ENCODE measurements at places on chromosomes 13 and 19.

DNA sequence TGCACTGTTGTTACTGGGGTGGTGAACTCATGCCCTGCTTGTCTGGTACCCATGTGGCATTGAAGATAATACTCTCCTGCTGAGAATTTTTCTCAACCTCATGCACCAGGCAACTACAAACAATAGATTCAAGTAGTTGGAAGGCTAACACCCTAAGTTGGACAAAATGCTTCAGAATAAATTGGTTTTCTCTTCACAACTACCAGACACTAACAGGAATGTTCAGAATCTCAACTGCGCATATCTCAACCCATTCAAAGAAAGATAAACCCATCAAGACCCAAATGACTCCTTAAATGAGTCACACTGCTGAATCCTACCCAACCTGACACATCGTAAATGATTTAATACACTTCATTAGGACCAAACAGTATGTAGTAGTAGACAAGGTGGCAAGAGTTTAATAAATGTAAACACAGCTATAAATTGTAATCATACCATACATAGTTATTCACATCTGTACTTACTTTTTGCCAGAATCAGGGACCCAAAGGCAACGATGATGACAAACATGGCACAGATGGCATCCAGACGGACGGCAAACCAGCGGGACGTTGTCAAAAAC is 227.4 kb downstream of the ABCC4 start:
- no peak for DNase-seq

DNA sequence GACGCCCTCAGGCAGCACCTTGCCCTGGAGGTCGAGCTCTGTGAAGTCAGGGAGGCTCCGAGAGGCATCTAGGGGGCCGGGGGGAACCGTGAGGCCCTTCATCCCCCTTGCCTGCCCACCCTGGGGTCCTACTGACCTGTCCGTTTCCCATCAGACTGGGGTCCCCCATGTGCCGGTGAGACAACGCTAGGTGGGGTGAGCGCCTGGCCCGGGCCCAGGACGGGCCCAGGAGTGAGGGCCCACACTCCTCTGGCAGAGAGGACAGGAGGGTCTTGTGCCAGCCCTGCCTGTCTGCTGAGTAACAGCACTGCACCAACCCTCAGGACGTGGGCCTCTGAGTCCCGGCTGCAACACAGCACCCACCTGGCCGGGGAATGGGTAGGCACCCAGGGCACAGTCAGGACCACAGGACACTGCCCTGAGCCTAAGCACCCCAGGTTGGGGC is 14.4 kb downstream of the DCAF15 start:
- no peak for DNase-seq

DNA sequence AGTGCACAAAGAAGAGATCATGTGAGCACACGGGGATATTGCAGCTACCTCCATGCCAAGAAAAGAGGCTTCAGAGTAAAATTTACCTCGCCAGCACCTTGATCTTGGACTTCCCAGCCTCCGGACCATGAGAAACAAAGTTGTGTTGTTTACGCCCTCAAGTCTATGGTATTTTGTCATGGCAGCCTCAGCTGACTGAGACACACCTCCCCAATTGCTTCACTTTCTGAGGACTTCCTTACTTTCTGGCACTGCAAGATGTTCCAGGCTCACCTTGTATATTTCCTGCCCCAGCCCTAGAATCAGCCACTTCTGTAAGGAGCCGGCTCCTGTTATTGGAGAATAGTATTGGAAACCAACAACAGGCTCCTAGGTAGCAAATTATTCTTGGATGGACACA is 6.6 kb upstream of the CEBPG start:
- DNase-seq: no peak

- peak; percentile 83 for DNase-seq
Measured at GRCh38 chr19:48637948-48638830, 1.0 kb upstream of the DBP start.

- DNase-seq: no peak
Measured at GRCh38 chr19:4297901-4298809, 4.0 kb downstream of the TMIGD2 start.

DNA sequence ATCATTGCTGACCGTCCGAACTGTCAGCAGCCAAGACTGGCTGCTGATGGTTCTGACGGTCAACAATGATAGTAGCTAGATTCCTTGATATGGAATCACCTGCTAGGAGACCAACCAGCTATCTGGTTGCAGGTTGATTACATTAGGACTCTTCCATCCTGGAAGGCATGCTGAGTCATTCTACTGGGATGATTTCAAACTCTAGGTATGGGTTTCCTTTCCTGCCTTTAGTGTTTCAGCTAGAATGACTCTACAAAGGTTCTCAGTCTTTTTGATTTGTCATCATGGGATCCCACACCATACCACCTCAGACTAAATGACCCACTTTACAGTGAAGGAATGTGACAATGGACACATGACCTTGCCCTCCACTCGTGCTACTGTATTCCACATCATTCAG is 138.1 kb upstream of the KL start:
- DNase-seq: no peak

DNA sequence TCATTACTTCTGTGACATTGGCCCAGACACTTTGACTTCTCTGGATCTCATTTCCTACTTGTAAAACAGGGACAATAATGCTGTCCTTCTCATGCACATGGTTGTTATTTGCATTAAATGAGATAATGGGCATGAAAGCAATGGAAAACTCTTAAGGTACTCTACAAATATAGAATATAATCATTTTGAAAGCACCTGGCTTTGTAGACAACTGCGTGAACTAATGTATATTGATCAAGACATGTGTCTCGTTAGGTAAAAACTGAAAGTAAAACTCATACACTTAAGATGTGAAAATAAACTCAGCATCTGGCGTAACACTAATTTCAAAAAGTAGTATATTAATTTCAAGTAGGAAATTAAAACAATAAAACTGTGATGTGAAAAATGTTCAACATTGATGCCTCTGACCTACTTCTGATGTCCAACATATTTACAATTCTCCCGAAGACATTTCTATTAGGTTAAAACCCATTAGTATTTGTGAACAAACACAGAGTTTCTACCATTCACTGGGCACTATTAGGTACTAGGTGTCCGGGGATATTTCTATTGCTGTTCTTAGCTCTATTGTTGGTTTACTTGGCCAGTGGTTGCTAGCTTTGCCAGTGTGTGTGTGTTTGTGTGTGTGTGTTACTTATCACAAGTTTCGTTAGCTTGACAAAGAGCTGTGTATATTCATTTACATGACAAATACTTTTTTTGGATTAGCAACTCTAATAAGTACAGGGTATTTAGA is 220.5 kb downstream of the KCNRG start:
- no peak for DNase-seq

- DNase-seq: no peak
Measured at GRCh38 chr19:44662691-44663385, 8.4 kb upstream of the CEACAM19 start.

DNA sequence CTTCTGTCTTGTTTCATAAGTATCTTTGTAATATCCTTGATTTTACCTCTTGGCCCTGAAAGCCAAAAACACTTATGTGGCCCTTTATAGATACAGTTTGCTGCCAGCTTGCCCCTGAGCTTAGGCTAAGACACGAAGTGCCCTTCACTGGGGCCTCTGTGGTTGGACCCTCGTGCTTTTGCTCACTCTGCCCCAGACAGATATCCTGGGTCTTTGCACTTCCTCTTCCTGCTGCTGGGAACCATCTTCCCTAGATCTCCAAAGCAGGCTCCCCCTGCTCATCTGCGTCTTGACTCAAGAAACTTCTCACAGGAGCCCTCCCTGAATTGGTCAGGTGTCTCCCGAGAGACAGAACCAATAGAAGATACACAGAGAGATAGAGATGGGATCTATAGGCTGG is 2.0 kb upstream of the TNFSF14 start:
- DNase-seq: no peak

DNA sequence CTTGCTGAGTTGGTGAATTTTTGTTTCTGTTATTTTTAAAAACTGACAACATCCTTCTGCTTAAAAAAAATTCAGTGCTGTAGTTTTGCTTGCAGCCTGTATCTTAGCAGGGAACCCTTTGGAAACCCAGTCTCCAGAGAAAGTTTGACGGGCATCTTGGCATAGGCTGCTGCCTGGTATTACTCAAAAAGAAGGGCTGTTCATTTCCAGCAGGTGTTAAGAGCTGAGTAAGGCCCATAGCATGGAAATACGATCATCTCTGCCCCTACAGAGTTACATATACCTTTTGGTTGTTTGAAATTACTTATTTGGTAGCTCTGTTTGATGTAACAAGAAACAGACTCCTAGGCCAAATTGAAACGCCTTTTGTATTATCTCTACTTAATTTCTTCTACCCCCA is 41.5 kb downstream of the URI1 start:
- DNase-seq: no peak

GRCh38 chr13:93086329-93086728 is 140.3 kb upstream of the GPC6 start:
- no peak for DNase-seq
